ENCODE measurements at places on chromosomes 3 and 15.

DNA sequence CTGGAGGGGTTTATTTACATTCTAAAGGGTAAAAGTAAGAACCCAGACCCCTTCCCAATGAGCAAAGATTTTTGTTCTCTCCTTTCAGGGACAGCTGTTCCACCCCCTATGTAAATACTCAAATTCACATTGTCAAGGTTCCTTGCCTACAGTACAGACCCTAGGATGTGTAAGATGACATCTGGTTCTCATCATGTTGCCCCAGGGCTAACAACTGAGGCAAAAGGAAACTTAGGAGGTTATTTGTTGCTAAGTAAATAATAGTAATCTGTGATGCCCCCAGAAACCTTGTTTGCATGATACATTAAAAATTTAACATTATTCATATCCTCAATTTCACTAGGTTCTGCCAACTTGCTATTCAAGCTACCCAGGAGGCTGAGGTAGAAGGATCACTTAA, 135.0 kb upstream of the CCNL1 start:
- DNase-seq: no peak

DNA sequence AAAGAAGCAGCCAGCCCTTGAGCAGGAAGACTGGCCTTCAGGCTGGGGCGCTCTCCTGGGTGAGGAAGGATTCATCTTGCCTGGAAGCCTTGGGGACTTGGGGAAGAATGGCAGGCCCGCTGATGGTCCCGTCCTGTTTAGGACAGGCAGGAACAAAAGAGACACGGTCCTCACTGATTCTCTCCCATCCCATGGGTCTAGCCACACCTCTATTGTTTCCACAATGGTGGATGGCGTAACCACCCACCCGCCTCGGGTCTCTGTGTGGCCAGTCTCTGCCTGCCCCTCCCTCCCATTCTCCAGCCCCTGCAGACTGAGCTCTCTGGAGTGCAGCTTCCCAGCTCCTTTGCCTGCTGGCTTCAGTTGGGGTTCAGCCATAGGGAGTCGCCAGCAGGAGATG, 284.3 kb downstream of the UACA start:
- DNase-seq: no peak

- DNase-seq: no peak
These were observed 61.2 kb downstream of the CD200R1L start for GRCh38 chr3:112785321-112786001.

DNA sequence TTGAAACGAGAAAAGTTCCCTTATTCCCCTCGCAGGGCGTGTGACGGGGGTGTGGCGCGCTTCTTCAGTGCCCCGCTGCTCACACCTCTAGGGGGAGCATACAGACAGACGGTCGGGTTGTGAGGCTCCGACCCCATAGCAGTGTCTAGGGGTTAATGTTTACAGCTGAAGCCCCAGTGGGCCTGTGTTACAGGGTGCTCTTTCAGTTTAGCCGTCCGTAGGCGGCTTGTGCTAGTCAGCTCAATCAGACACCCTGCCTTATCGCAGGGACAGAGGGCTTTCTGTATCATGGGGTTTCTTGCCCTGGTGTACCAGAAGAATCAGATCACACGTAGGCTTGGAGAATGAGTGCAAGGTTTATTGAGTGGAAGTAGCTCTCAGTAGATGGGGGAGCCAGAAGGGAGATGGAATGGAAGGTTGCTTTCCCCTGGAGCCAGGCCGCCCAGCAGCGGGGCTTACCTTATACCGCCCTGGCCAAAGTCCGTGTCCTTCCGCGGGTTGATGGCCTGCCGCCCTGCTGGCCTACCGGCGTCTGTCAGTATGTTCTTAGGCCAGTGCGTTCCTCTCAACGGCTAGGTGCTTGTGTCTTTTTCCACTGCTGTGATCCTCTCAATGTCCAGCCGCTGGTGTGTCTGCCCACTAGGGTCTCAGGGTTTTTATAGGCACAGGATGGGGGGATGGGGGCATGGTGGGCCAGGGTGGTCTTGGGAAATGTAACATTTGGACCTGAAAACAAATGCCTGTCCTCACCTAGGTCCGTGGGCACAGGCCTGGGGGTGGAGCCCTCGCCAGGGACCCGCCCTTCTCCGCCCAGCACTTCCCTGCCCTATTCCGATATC, 32.2 kb upstream of the ACP3 start:
- DNase-seq: no peak

DNA sequence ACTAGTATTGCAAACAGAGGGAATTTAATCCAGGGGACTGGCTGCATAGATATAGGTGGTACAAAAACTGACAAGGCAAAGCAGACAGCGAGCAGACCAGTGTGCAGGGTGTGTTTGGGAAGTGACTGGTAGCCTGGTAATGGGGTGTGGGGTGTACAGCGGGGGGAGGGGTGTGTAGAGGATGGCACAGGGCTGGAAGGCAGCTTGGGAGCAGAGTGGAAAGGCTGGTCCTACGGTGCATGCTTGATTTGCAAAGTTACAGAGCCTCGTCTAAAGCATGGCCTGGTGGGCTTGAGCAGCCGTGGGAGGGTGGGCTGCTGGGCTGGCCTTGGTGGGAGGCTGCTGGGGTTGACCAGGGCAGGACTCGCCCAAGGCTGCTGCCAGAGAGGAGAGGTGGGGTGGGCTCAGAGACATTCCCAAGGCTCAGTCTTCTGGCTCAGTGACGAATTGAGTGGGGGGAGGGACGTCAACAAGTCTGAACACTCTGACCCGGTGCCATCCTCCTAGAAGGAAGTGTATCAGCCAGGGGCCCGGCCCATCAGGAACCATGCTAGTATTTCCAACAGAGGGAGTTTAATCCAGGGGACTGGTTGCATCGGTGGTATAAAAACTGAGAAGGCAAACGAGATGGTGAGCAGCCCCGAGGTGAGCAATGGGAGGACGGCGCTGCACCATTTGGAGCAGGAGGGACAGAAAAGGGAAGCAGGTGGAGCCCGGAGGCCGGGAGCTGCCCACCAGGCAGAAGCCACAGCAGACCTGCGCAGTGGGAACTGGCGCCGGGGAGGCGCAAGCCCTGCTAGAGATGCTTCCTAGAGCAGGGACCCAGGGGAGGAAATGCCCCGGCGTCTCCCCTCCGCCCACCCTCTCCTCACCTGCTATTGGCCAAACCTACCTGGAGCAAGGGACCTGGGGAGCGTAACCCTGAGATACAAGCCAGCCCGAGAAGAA, 29.2 kb downstream of the CPN2 start:
- no peak for DNase-seq
